ENCODE measurements at places on chromosomes 5 and 9.

DNA sequence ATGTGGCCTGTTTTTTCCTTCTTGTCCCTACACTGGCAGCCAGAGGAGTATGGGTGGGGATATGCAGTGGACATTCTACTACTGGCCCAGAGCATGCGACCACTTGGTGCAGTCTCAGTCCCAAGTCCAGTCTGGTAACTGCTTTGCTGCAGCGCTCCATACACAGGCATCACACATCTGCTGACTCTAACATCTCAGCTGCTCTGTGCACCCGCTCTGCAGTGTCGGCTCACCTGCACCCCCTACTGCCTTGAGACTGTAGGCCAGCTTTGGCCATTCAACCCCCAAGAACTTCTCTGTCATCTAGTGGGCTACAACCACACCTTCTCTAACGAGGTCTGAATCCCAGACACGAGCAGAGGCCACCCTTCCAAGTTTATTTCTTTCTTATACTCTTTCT, 46.4 kb upstream of the SLCO6A1 start:
- no peak for DNase-seq

GRCh38 chr9:36276781-36277181, 18.5 kb upstream of the GNE start:
- no peak for DNase-seq

DNA sequence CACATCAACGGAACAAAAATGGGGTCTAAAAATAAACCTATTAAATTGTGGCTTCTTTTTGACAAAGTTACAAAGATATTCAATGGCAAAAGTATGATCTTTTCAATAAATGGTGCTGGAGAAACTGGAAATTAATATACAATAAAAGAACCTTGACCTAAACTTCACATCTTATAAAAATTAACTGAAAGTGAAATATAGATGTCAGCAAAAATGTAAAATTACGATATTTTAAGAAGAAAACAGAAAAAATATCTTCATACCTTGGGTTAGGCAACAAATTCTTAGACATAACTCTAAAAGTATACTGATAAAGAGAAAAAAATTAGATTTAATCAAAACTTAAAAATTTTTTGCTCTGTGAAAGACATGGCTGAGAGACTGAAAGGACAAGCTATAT, 1909.5 kb upstream of the CDH9 start:
- DNase-seq = no peak

DNA sequence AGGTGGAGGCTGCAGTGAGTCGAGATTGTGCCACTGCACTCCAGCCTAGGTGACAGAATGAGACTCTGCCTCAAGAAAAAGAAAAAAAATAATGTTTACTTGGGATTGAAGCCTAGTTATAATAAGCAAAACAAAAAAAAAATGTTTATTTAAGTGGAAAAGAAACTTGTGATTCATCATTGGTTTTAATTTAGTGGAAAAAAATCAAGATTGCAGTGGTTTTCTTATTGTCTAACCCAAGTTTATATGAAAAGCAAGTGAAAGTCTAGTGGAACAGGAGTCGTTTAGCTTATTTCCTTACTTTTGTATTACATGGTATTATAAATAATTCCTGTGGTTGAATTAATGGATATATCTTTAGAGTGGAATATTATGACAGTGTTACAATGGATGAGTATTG, 8.4 kb downstream of the CNOT8 start:
- no peak for DNase-seq

Data from NCI-H1092 (cell line).